ENCODE measurements at places on chromosomes 2 and 18.

- DNase-seq = no peak
Measured at GRCh38 chr2:15082105-15083058, 449.9 kb downstream of the LRATD1 start.

DNA sequence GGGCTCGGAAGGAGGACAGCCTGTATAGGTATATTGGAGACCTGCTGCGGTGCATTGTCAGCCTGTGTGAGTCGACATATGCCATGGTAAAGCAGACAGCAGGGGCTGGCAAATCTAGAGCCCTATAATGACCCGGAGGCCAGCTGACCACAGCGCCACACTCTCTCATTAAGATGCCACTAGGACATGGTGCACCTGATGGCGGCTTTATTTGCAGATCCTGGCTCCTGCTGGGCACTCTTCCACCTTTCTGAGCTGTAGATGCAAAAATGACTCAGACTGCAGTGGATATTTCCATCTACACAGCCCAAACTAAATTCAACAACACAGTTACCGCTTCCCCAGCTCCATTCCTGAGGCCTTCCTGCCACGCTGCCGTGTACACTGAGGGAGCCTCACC is 389.9 kb downstream of the TNS1 start:
- no peak for DNase-seq

DNA sequence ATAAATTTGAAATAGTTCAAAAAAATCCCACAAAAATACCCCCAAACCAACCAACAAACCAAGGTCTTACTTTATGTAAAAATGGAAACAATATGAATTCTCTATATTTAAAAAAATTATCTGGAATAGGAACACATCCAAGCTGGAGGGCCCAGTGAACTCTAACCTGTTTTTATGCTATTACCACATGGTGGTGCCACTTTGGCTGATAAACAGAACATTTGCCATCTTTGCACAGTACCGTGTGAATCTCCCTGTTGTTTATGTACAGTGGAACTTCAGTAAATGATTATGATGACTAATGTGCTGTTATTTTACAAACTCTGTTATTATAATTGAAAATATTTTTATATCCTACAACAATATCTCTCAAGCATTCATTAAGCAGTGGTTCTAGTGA is 145.3 kb upstream of the SMAD7 start:
- DNase-seq = no peak

DNA sequence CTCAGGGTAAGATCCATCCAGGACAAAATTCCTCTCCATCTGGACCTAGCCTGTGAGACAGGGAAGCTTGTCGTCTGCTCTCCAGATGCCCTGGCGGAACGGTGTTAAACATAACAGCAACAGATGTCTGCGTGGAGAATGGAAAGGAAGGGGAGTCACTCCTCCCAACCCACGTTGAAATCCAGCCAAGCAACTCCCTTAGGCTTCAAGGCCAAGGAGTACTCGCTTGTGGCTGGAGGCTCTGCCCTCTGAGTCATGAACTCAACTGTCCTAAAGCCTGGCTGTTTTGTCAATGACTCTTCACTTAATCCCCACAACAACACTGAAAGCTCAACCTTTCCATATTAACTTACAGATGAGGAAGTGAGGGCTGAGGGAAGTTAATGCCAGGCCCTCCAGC is 42.2 kb downstream of the TPO start:
- no peak for DNase-seq

DNA sequence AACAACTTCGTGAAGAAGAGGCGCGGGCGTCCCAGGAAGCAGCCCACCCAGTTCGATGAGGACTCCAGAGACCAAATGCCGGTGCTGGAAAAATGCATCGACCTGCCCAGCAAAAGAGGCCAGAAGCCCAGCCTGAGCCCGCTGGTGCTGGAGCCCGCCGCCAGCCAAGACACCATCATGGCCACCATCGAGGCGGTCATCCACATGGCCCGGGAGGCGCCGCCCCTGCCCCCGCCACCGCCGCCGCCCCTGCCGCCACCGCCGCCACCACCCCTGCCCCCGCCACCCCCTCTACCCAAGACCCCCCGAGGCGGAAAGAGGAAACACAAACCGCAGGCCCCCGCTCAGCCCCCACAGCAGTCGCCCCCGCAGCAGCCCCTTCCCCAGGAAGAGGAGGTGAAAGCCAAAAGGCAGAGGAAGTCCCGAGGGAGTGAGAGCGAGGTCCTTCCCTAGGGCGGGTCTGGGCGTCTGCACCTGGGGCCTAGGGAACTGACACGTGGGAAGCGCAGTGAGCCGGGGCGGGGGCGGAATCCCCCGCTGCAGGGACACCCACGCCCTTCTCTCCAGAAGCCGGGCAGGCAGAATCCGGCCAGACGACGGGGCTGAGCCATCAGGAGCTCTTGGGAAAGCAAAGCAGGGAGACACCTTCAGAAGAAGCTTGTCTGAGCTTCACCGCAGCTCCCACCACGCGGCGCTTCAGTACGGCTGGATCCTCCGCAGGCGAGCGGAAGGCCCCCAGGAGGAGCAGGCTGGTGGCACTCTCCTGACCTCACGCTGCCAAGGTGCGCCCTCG is 382.8 kb downstream of the SETBP1 start:
- no peak for DNase-seq

DNA sequence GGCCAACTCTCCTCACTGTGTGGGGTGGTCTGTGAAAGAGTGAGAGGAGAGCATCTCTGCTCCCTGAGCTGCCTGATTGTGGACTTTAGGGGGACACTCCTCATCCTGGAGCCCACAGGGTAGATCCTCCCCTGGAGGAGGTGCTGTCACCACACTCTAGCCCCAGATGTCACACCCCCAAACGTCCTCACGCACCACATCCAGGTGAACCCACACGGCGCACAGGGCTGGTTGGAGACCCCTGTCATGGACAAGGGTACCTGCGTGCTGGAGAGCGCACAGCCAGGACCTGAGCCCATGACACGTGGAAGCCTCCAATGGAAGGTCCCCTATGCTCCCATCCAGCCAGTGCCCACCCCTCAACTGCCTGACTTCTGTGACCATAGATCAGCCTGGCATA is 10.5 kb downstream of the AGXT start:
- DNase-seq = no peak

DNA sequence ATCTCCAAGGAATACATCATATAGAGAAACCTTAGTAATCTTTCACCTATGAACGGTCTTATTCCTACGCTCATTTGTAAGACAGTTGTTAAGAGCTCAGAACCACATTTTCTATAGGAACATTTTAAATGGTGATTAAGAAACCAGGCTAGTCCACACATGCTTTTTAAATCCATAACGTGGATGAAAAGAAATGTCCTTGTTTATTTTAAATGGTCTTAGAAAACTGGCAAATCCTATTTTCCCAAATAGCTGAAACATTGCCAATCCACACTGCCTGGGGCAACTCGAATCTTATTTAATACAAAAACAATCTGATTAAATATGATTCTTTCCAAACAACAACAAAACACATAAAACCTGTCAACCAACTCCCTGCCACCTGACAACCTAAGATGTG is 23.7 kb downstream of the METTL8 start:
- DNase-seq = no peak

DNA sequence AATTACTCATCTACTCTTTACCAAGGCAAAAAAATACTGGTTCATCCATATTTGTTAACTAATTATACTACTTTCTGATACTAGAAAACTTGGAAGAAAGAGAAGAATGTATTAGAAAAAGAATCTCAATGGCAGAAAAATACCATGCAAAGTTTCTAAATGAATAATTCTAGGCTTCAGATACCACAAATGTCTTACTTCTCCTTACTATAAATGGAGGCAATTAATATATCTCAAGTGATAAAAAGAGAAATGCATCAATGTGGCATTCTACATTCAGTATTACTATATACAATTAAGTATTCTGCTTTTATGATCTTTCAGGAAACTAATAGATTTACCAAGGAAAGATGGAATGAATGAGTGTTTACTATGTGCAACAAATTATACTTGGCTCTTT is 85.5 kb downstream of the ITSN2 start:
- DNase-seq = no peak
